ENCODE measurements at places on chromosomes 16 and 17.

GRCh38 chr17:74408815-74409214 lies 23.1 kb upstream of the GPRC5C start:
- peak; percentile 50 for DNase-seq

DNA sequence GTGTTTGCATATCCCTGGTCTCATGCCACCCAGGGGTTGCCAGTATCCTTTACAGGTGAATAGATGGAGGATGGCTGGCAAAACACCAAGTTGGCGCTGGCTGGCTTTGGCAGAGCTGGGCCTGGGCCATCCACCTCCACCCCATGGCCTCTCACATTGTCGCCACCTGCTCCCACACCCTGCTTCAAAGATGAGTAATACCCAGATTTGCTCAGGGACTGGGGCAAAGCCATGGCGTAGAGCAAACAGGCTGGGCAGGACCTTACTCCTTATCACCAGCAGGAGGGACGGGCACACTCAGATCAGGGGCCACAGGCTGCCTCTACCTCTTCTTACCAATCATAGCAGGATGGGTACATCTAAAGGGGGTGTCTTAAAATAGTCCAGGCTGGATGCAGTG lies 24.3 kb downstream of the PLA2G10 start:
- no peak for DNase-seq

DNA sequence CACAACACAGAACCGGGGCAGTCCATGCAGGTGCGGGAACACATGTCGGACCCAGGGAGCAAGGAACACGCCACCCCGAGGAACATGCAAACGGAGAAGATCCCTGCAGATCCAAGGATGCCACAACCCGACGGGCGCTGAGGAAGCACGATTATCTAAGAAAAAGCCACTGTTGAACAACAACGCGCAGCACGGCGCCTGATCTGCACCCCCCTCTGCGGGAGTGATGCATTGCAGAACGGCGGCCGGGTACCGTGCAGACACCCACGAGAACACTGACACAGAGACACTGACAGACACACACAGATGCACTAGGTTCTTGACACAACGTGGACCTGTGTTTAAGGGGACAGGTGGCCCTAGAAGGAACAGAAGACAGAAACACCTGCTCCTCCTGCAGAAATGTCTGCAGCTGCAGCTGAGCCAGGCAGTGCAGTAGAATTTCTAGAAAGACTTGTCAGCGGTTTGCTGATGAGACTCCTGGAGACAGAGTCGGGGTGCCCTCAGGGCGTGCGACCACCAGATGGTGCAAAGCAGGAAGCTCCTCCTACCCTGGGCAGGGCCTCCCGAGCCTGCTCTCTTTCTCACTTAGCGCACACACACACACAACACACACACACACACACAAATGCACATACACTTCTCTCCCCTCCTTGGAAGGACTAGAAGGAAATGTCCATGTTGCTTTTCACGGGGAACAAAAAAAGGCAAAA lies 7.5 kb downstream of the NPTX1 start:
- no peak for DNase-seq

GRCh38 chr17:55734128-55734781 lies 11.6 kb upstream of the TMEM100 start:
- DNase-seq = no peak

DNA sequence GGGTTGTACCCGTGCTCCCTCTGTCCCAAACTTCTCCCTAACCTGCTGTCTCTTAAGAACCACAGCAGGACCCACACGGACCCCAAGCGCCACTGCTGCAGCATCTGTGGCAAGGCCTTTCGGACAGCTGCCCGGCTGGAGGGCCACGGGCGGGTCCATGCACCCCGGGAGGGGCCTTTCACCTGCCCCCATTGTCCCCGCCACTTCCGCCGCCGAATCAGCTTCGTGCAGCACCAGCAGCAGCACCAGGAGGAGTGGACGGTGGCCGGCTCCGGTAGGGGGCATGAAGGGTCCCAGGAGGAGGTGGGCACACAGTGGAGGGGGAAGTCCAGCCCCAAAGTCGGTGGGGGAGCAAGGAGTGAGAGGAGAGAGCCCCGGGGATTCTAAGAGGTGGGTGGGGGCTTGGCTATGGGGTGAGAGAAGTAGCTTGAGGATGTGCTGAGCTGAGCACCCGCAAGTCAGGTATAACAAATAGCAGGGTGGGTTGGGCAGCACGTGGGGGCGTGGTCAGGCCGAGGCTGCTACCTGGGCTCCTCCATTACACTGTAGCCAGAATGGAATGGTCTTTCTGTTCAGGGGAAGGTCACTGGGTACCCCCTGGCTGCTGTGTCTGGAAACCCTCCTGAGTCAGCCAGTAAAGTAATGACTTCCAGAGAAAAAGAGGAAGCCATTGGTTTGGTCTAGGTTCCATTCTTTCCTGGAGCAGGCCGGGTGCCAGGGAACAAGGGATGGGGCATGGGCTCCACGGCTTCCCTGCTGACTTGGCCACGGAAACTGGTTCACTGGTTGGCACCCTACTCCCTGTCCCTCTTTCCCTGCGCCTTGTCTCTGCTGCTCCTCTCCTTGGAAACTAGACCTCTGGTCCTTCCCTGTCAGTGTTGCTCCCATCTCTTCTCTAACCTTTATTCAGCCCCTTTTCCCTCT lies 7.1 kb downstream of the PRSS53 start:
- no peak for DNase-seq

DNA sequence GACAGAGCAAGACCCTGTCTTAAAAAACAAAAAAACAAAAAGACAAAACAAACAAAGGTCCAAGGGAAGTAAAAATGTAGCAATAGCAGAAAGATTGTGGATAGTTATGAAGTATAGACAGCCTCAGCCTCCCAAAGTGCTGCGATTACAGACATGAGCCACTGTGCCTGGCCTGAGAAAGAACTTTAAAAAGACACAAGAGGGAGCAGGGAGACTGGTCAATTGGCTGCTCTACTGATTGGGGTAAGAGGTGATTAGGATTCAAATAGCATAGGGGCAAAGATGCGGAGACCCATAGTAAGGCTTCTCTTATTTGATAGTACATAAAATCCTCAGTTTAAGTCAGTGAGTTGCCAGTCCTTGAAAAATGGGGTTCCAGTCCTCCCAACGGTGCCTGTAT lies 518.2 kb upstream of the GOT2 start:
- DNase-seq = no peak

Measured in NCI-H2107 (cell line).